ENCODE measurements at places on chromosomes 16 and 17. TPM values are rescaled to one million over a fixed set of nuclear protein-coding genes. Genes with fewer than 3 reads are reported as not detected.
A peak's percentile ranks its signal among the peaks of the same experiment; 100 is the strongest.

The RTN4RL1 gene
- 4.3 TPM for total RNA-seq

The CCDC144A gene
- 10.9 TPM for total RNA-seq

DNA sequence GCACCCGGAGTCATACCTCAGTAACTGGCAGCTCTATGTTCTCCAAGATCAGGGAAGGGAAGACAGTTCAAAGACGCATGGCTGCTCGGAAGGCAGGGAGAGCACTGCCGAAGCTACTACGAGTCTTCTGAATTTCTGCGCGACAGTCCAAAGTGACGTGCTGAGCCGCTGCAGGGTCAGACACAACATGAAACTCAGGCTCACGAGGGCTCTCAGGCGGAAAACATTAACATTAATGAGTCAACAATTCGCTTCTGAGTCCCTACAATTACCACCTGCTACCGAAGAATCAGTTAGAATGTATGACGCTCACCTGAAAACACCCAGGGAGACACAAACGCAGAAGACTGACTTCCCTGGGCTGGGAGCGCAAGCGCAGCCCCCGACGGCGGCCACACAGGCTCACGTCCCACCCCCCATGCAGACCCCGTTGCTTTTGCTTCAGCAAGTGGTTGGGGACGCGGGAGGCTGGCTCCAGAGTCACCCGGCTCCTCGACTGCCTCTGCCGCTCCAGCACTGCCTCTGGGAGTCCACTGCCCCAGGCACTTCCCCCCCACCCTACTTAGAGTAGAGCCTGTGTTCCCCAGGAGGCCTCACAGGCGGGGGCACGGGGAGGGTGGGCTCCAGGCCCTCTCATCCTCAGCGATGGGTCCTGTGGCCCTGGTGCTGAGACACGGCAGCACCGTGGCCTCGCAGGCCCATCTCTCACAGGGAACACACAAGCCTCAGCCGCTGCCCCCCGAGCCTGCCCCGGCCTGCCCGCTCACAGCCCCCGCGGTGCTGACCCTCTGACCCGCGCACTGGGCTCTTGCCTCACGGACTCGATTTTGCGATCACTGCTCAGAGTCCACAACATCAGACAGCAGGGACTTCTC lies 38.9 kb downstream of the LMF1 start:
- peaks cover 10% of the 10 kb centered on the region for H3K36me3 ChIP-seq
- DNase-seq, result no peak
- H3K4me1 ChIP-seq, result no peaks in the 10 kb centered on the region
- H3K27me3 ChIP-seq, result no peaks in the 10 kb centered on the region
- H3K27ac ChIP-seq, result no peak overlapping the region
- no peak overlapping the region for H3K4me3 ChIP-seq

GRCh38 chr17:57051886-57052361 lies 33.1 kb upstream of the AKAP1 start:
- no peak overlapping the region for H3K4me3 ChIP-seq
- H3K36me3 ChIP-seq, result no peaks in the 10 kb centered on the region
- DNase-seq, result no peak
- H3K4me1 ChIP-seq, result peaks cover 9% of the 10 kb centered on the region

- no peaks in the 10 kb centered on the region for H3K27me3 ChIP-seq
- H3K4me1 ChIP-seq, result no peaks in the 10 kb centered on the region
- H3K27ac ChIP-seq, result no peak overlapping the region
- H3K36me3 ChIP-seq, result no peaks in the 10 kb centered on the region
These were observed 1373.8 kb upstream of the GOT2 start for GRCh38 chr16:60107871-60108270.

- no peak overlapping the region for H3K4me3 ChIP-seq
- no peaks in the 10 kb centered on the region for H3K4me1 ChIP-seq
- no peaks in the 10 kb centered on the region for H3K36me3 ChIP-seq
- no peaks in the 10 kb centered on the region for H3K27me3 ChIP-seq
These were observed 25.7 kb upstream of the GPR139 start for GRCh38 chr16:20099375-20099774.

GRCh38 chr17:66431910-66432309 lies 129.5 kb downstream of the PRKCA start:
- no peak overlapping the region for H3K4me3 ChIP-seq
- H3K4me1 ChIP-seq, result peaks cover 22% of the 10 kb centered on the region
- no peak for DNase-seq

DNA sequence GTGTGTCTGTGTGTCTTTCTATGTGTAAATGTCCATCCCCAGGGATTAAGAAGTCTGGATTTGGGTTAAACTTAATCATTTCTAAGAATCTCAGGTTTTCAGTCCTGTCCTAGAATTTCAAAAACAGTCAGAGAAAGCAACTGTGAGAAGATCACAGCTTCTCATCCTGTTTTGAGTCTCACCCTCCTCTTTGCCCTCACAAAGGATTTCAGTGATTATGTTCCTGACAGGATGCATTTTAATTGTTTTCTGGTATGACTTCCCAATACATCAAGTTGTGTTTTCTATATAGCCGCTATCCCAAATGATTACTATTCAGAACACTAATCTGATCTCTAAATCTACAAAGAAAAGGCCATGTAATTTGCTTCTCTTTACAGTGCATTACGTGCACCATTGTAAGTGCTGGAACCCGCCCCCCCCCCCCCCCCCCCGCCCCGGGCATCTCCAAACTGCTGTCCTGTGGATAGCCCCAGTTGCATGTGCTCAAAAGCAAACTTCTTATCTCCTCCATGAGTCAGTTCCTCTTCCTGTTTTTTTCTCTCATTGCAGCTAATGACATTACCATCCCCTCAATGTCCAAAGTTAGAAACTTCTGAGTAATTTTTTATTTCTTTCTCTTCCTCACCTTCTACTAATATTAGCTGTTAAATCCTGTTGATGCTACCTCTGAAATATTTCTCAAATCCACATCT lies 73.9 kb downstream of the CDH13 start:
- no peak overlapping the region for H3K27ac ChIP-seq
- no peak for DNase-seq
- H3K27me3 ChIP-seq, result no peaks in the 10 kb centered on the region
- H3K36me3 ChIP-seq, result no peaks in the 10 kb centered on the region

GRCh38 chr17:71398800-71399219 lies 722.0 kb upstream of the SOX9 start:
- H3K36me3 ChIP-seq, result no peaks in the 10 kb centered on the region
- H3K27ac ChIP-seq, result no peak overlapping the region
- no peaks in the 10 kb centered on the region for H3K4me1 ChIP-seq
- DNase-seq, result no peak
- H3K27me3 ChIP-seq, result no peaks in the 10 kb centered on the region
- no peak overlapping the region for H3K4me3 ChIP-seq

GRCh38 chr17:12665263-12666210 lies at the start of gene MYOCD:
TSS of gene MYOCD (plus strand) at chr17:12665890. CDS start at chr17:12666189, 299 bp downstream.
- peak within 1 kb of the TSS; percentile 6 for H3K27ac ChIP-seq
- H3K36me3 ChIP-seq, result no peaks in the 10 kb centered on the region
- peaks cover 49% of the 10 kb centered on the region for H3K27me3 ChIP-seq
- peak; percentile 65 for DNase-seq

GRCh38 chr16:66846266-66846665 lies 2.1 kb downstream of the CA7 start:
- DNase-seq, result no peak
- H3K4me1 ChIP-seq, result peaks cover 12% of the 10 kb centered on the region
- H3K27ac ChIP-seq, result no peak overlapping the region

- H3K4me3 ChIP-seq, result no peak overlapping the region
- DNase-seq, result peak; percentile 89
- H3K27me3 ChIP-seq, result peaks cover 13% of the 10 kb centered on the region
These were observed 3.4 kb upstream of the ZNF385C start for GRCh38 chr17:42101513-42102292.

DNA sequence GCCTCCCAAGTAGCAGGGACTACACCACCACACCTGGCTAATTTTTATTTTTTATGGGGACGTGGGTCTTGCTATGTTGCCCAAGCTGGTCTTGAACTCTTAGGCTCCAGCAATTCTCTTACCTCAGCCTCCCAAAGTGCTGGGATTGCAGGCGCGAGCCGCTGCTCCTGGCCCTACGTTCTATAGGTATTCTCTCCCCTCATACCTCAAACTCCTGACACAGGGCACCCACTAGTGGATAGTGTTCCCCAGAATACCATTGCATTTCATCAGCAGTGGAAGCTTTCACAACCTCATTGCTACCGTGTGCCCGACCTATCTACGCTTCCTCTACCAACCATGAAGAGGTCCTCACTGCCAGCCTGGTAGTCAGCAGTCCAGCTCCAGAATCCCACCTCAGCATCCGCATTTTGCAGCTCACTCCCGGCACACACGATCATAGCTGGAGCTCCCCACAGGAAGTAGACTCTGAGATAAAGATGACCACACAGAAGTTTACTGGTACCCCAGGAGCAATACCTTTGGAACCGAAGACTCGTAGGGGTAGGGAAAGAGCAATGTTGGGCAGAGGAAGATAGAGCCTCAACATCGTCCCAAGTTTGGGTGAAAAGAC lies 9.3 kb downstream of the CTRB2 start:
- no peaks in the 10 kb centered on the region for H3K36me3 ChIP-seq
- no peaks in the 10 kb centered on the region for H3K27me3 ChIP-seq
- H3K4me3 ChIP-seq, result no peak overlapping the region
- DNase-seq, result peak; percentile 22
- no peaks in the 10 kb centered on the region for H3K4me1 ChIP-seq

DNA sequence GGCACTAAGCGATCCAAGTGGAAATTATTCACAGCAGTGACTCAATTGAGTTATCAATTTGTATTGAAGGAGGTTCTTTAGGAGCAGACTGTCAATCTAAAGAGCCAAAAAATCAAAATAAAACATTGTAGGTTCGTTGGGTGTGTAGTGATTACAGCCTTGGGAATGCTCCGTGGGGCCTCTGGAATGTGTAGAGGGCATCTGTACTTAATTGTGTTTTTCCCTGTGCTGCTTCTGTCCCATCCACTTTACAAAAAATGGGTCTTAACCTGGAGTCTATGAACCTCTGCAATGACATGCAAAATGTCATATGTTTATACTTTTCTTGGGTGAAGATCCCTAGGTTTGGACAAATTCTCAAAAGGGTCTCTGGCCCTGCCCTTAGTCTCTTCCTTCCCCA lies 215.1 kb downstream of the CCDC182 start:
- H3K4me1 ChIP-seq, result peaks cover 3% of the 10 kb centered on the region
- no peak for DNase-seq
- no peak overlapping the region for H3K4me3 ChIP-seq
